ENCODE measurements at places on chromosomes 2 and 18.

- no peak for DNase-seq
Observed at GRCh38 chr18:44696892-44697291, 16.2 kb downstream of the SETBP1 start.

- no peak for DNase-seq
Observed at GRCh38 chr2:20203072-20203471, 21.9 kb downstream of the SDC1 start.

GRCh38 chr2:211347328-211347727 is 790.9 kb downstream of the CPS1 start:
- DNase-seq, result no peak

- no peak for DNase-seq
Observed at GRCh38 chr2:127542231-127542630, 6.7 kb downstream of the MYO7B start.

- DNase-seq, result no peak
Observed at GRCh38 chr2:122384768-122385333, 629.4 kb downstream of the TSN start.

DNA sequence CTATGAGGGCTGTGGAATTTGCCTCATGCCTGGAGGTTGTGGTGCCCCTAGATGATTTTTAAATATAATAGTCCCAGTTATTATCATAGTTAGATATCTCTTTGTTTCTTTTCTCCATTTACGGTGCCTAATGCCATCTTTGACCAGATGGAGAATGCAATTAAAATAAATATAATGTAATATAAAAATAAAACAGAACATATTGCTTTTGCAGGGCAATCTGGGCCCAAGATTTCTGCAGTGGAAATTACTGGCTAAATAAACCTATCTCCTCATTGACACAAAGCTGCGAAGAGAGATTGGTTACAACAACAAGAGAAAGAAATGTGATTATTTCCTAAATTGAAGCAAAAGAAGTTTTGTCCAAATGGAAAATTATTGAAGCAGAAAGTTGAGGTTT is 51.8 kb downstream of the CPO start:
- no peak for DNase-seq

GRCh38 chr2:233223059-233223894 is 28.2 kb upstream of the ATG16L1 start:
- DNase-seq, result no peak

- DNase-seq, result no peak
Observed at GRCh38 chr2:20439193-20439475, 7.7 kb upstream of the RHOB start.

GRCh38 chr2:88281302-88282217 is 111.4 kb downstream of the THNSL2 start:
- no peak for DNase-seq

- DNase-seq, result no peak
Observed at GRCh38 chr2:113776949-113777348, 20.5 kb upstream of the SLC35F5 start.

DNA sequence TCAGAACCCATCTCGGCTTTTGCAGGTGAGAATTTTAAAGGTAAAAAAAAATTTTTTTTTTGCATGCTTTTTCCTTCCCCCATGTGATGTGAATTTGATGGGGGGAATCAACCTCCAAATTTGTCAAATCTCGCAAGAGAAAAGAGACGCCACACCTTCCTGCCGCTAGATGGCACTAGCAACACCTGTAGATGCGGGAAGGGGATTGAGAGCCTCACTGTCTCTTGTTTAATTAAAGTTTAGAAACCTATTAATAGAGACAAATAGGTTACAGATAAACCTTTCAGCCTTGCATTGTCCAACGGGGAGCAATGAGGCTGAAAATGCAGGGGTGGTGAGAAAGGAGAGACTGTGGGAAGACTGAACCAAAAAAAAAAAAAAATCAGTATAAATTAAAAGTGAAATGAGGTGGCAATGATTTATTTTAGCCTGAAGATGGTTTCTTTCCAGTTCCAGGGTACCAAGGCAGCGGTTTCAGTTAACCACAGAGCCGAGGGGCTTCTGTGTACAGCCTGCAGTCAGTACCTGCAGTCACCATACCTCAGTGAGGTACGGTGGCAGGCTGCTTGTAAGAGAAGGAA is 84.6 kb downstream of the NRP2 start:
- DNase-seq, result peak; percentile 16

- DNase-seq, result no peak
Observed at GRCh38 chr18:77820472-77820871, 570.8 kb downstream of the GALR1 start.

GRCh38 chr2:207482630-207483029 is 47.1 kb upstream of the CREB1 start:
- DNase-seq, result no peak

DNA sequence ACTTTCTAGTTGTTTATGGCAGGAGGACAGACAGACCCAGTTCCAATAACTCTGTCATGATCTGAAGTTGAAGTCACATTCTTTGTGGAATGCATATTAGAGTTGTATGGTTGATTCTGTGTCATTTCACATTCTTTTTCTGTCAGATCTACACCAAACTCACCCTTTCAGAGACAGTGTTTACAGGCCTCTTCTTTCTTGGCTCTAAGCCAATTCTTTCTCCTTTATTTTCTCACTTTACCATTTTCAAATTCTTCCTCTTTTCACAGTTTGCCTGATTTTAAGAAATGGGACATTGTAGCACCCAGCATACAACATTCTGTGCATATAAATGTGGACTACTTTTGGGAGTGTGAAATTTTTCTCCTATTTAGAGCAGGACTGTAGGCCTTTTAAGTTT is 103.7 kb downstream of the CCDC85A start:
- DNase-seq, result no peak

GRCh38 chr2:200810252-200810997 is 1.3 kb upstream of the BZW1 start:
- DNase-seq, result no peak

DNA sequence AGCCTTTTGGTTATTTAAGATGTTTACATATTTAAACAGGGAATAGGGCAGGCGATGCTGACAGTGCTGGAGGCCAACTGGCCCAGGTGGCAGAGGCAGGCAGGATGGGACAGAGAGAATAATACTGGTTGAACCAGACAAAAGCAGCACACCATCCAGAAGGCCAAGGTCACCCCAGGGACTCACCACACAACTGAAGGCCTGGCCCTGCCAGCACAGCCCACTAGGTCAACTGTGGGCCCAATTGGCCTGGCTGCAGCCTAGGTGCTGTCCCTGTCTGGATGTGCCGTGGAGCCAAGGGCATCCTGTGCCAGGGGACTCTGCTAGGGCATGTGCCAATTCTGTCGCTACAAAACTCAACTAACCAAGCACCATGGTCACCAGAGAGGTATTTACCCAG is 69.2 kb downstream of the RNF152 start:
- no peak for DNase-seq

DNA sequence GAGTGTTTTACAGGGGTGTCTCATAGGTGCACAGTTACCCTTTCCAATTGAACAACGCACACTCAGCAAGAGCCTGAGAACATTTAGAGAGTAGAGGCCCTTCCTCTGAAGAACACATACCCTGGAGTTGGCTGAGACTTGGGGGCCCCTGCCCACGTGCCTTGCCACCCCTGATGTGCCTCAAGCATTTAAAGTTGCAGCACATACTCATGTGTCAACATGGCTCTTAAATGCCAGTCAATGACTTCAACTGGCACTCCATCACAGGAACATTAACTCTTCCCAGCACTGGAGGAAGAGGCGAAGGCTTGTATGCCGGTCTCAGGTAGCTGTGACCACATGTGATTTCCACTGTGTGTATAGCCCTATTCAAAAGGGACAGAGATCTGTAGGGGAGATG is 57.4 kb downstream of the SPRED2 start:
- no peak for DNase-seq

GRCh38 chr2:70891572-70892357 is 43.9 kb upstream of the ATP6V1B1 start:
- DNase-seq, result no peak

- no peak for DNase-seq
Observed at GRCh38 chr18:33946336-33946735, 278.4 kb downstream of the NOL4 start.

- DNase-seq, result no peak
Observed at GRCh38 chr18:22168360-22168921, 948 bp upstream of the GATA6 start.

GRCh38 chr2:215493376-215493775 is 57.5 kb upstream of the FN1 start:
- DNase-seq, result no peak

GRCh38 chr2:78417355-78417754 is 608.1 kb upstream of the REG3G start:
- no peak for DNase-seq
